ENCODE measurements at places on chromosomes 4 and X. TPM values are rescaled to one million over a fixed set of nuclear protein-coding genes. Genes with fewer than 3 reads are reported as not detected.

The MAGEA6 gene
- total RNA-seq: not detected

The CLTRN gene
- 2.0 TPM for total RNA-seq

GRCh38 chr4:150205016-150205415, 126.8 kb downstream of the DCLK2 start:
- no peak for DNase-seq

DNA sequence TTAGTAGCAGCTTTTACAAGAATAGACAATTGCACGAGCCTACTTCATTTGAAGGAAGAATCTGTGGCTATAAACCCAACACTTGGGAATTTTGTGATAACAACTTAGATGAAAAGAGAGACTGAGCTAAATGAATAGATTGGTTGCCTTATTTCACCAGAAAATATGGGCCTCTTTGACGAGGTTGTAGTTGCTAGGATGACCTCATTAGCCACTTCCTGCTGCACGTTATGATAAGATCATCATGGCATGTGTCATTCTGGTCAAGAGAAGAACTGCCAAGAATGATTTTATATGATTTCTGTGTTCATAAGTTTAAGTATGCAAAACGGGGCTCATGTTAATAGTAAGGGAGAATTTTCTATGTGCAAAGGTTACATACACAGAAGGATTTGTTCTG, 321.9 kb upstream of the GIMD1 start:
- DNase-seq: no peak

DNA sequence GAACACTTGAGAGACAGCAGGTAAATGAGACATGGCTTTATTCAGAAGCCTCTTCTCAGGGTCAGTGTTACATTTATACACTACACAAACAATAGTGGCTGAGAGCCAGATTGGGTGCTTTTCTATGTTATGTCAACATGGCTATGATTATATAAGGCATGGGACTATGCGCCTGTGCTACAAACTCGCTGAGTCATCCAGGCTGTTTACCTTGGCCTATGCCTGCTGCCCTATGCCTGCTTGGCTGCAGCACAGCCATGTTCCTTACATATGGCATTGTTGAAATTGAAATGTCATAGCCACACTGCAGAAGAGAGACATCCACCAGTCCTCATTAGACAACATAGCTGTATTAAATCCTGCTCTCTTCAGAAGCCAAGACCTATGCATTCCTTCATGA, 236.3 kb upstream of the NWD2 start:
- no peak for DNase-seq

DNA sequence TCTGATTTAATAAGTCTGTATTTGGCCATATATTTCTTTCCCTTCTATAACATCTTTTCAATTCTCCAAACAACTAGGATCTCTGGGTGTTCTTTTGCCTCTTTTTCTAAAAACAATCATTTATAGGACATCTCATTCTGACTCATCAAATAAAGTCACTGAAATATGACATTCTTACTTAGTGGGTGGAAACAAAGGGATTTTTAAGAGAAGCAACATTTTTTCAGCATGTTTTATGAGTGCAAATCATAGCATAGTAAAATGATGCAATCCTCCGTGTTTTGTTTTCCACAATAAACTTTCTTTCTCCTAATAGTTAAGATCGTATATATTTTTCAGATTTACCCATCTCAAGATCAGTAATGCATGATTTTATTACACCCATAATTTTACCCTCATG, 179.8 kb downstream of the SPCS3 start:
- DNase-seq: no peak

The ARMCX4 gene
- 14.1 TPM for total RNA-seq

The MAGEE1 gene
- total RNA-seq: 3.6 TPM

DNA sequence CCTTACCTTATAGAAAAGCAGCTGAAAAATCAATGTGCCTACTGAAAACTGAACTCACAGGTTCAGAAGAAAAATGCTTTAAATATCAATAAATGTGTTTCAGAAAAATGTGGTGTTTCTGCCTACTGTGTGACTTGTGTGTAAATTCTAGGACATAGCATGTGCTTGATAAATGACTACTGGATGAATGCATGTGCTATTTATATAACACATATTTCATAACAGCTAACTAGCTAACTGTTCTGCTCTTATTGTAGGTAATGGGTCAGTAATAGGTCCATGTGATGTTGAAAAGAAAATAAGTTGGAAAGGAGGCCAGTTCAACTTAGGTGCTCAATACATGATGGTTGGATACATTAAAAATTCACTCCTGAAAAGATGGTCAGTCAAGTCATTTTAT, 993.0 kb upstream of the LCORL start:
- DNase-seq: no peak
